HCEC 1CT (cell line): ENCODE measurements at places on chromosomes 3 and 15.

GRCh38 chr3:5390936-5391625, 203.6 kb downstream of the EDEM1 start:
- no peak for DNase-seq

DNA sequence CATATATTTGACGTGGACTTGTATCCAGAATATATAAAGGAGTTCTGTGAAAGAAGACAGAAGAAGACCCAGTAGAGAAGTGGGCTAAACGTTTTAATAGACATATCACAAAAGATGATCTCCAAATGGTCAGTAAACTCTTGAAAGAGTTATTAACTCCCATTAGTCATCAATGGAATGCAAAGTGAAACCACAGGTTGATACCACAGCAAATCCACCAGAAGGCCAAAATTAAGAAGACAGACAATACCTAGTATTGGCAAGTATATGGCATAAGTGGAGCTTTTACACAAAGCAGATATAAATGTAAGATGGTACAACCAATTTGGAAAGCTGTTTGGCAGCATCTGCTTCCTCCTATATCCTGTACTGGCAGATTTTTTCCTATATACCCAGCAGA, 6.0 kb downstream of the SPATA16 start:
- DNase-seq = no peak

GRCh38 chr15:27339138-27339537, 368.2 kb downstream of the GABRG3 start:
- no peak for DNase-seq

DNA sequence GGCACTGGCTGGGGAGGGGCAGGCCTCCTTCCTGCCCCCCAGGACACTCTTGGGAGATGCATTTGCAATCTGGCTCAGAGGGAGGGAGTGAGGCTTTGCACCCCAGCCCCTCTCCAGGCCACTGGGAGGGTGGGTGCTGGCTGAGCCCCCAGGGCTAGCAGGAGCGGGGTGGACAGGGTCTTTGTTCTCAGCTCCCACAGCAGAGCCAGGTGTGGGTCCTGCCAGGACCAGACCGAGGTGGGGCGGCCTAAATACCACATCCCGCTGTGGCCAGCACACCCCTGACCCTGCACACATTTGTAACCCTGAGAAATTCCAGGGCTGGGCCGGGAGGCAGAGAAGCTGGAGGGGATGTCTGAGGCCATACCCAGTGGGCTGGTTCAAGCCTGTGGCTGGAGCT, 41.0 kb downstream of the STARD5 start:
- DNase-seq = no peak

DNA sequence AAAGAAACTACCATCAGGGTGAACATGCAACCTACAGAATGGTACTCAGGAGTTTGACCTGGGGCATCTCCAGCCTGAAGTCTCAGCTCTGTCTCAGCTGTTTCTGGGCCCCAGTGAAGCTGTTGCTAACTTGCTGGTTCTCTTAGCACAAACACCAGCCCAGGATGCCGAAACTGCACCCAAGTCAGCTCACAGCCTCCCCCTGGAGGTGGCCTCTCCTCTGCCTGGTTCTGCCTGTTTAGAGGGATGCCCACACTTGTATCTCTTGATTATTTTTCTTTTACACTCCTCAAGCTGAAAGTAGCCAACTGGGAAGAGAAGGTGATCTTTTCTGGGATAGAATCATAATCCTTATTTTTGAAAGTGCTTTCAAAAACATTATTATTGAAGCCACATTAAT, 289.0 kb upstream of the RASGRP1 start:
- peak; percentile 45 for DNase-seq
